ENCODE measurements at places on chromosomes 5 and 9.

DNA sequence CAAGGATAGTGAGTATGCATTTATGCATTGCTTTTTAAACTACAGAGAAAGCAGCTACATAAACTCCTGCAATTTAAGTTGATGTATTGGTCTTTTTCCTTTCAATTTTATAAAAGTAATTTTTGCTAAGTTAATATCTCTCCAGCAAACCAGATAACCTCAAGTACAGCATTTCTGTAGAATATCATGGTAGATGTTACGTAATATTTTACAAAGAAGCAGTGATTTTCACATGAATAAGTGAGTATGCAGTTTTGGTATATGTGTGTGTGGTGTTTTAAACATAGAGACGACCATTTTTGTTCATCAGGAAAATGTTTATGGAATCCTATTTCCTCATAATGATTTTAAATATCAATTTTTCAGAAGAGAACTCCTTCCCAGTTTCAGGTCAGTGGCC lies 118.9 kb downstream of the INSYN2B start:
- no peak for DNase-seq

GRCh38 chr9:20369391-20369790 lies 252.9 kb downstream of the MLLT3 start:
- DNase-seq = no peak

- DNase-seq = no peak
Measured at GRCh38 chr9:85575868-85576267, 165.9 kb downstream of the AGTPBP1 start.

DNA sequence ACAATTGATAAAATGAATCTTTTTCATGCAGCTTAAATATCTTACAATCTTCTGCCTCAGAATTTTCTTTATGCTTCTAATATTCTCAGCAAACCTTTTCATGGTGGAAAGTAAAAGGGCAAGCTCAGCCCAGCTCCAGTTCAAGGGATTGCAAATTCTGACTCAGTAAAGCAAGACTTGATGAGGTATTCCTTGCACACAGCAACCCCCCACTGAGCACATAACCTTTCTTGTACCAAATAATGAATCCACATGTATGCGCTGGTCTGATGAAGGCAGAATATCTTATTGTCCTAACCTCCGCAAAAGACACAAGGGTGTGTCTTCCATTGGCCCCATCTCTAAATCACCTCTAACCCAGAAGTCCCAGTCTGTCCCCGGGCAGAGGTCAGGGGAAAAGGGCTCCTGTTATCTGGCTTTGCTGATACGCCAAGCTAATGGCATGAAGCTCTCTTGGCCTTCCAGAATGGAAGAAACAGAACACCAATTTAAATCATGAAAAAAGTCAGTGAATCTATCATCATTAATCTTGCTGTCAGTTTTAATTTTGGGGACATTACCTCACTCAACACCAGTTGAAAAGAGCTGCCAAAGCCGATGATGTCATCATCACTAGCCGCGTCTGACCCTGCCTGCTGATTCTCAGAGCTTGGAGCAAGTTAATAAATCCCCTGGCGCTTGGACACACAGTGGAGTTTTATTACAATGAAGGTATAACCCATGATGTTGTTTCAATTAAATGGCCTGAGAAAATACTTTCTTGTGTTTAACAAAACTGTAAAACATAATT lies 592.5 kb upstream of the CLINT1 start:
- DNase-seq = no peak

GRCh38 chr5:9222054-9222976 lies 323.6 kb downstream of the SEMA5A start:
- no peak for DNase-seq

GRCh38 chr5:10423022-10423421 lies 18.7 kb upstream of the ROPN1L start:
- DNase-seq = no peak

Data from NCI-H1092 treated with DMSO at 0.1 percent for 48 hours (cell line).